Mesothelial cell of epicardium (in vitro differentiated cells): ENCODE measurements at places on chromosomes 16 and 17.
A peak's percentile ranks its signal among the peaks of the same experiment; 100 is the strongest.

DNA sequence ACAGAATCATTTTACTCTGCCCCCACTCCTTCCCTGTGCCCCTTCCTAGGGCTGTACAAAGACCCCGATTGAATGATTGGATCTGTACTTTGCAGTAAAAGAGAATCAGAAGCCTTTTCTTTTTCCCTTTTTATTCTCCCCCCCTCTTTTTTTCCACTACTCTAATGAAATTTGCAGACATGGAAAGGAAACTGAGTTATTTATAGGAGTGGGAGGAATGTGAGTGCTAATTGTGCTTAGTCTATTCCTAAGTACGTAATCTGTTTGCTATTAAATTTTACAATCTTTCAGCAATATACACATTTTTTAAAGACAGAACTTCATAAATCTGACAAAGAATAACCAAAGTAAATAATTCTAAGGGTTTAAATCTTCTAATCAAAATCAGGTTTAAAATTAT lies 314.3 kb downstream of the MAP2K6 start:
- no peak for DNase-seq

- no peak for DNase-seq
Observed at GRCh38 chr17:68566442-68566738, 34.8 kb downstream of the FAM20A start.

- no peak for DNase-seq
Observed at GRCh38 chr16:67464565-67464964, 16.4 kb downstream of the ATP6V0D1 start.

GRCh38 chr17:70405492-70406220 lies 236.3 kb downstream of the KCNJ2 start:
- DNase-seq: no peak

GRCh38 chr16:89216315-89217137 lies 977 bp upstream of the ZNF778 start:
- peak; percentile 77 for DNase-seq

- no peak for DNase-seq
Observed at GRCh38 chr16:65097296-65097695, 24.6 kb downstream of the CDH11 start.

DNA sequence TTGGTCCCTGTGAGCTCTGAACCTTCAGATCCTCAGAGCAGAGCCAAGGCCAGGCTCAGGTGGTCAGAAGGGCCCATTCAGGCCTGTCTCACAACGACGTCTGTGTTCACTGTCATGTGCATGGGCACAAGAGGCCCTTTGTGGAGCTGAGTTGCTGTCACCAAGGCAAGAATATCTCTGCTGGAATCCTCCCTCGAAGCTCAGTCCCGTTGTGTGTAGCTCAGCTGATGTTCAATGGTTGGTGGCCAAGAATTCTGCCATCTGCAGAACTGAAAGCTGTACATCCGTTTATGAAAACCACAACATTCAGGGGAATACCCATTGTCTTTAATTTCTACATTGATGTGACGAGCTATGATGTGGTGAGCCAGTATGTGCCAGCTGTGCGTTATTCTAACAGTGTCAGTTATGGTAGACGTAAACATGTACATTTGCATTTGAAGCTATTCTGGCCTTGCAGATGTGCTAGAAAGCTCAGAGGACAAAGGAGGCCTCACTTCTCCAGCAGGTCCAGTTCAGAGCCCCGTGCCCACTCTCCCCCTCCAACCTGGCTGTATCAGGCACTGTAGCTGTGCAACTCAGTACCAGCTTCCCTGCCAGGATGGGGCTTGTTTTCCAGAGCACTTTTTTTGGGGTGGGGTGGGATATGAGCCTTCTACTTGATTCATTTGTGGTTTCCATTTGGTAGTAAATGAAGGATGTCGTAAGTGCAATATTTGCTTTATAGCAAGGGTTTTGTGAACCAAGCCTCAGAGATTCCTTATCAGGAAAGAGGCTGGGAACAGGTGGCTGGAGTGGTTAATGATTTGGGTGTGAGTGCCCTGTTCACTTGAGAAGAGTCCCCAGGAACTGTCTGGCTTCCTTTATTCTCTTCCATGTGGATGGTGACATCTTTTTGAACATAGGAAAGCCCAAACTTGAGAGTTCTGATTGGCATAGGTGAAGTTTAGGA lies 56.1 kb downstream of the B9D1 start:
- DNase-seq: no peak

GRCh38 chr16:47503936-47504335 lies 42.8 kb downstream of the PHKB start:
- DNase-seq: no peak
